Epithelial cell of esophagus (primary cell): ENCODE measurements at places on chromosomes 2 and 18.

- no peak for DNase-seq
Measured at GRCh38 chr18:8478968-8479370, 130.3 kb upstream of the RAB12 start.

DNA sequence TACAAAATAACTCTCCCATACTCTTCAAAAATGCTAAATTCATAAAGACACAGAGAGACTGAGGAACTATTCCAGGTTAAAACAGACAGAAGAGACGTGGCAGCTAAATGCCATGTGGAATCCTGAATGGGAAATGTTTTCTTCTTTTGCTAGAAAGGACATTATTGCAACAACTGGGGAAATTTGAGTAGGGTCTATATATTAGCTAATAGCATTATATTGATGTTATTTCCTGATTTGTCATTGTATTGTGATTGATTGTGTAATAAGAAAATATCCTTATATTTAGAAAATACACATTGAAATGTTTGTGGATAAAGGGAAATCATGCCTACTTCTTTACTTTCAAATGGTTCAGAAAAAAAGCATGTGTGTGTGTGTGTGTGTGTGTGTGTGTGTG lies 23.4 kb downstream of the PSTPIP2 start:
- no peak for DNase-seq

- DNase-seq: no peak
Measured at GRCh38 chr2:39443009-39443408, 5.9 kb upstream of the MAP4K3 start.

- peak; percentile 72 for DNase-seq
Measured at GRCh38 chr2:27752551-27753237, 18.8 kb upstream of the MRPL33 start.

- DNase-seq: no peak
Measured at GRCh38 chr18:10804126-10804525, 278.3 kb downstream of the NAPG start.

GRCh38 chr2:33110461-33110860 lies 163.7 kb downstream of the LTBP1 start:
- peak; percentile 50 for DNase-seq
